NCI-H1092 treated with DMSO at 0.1 percent for 48 hours (cell line): ENCODE measurements at places on chromosomes 1 and 21.

DNA sequence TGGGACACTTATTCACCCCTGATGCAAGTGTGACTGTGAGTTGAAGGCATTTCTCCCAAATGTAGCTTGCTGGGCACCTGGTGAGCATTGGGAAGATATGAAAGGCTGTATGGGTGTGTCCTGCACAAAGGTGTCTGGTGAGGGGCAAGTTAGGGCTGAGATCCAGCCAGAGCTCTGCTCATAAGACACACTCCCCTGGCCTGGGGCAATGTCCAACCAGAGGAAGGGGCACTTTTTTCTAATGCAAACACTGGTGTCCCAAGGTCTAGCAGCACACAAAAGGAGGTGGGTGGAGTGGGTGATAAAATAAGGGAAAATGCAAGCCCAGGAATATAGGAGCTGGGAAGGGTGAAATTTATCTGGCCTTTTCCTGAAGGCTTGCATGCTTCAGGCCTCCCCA lies 57.0 kb upstream of the TRABD2B start:
- DNase-seq = no peak

- no peak for DNase-seq
Measured at GRCh38 chr1:31295874-31296485, 608 bp downstream of the SNRNP40 start.

- DNase-seq = no peak
Measured at GRCh38 chr1:11513681-11514080, 34.7 kb downstream of the DISP3 start.

DNA sequence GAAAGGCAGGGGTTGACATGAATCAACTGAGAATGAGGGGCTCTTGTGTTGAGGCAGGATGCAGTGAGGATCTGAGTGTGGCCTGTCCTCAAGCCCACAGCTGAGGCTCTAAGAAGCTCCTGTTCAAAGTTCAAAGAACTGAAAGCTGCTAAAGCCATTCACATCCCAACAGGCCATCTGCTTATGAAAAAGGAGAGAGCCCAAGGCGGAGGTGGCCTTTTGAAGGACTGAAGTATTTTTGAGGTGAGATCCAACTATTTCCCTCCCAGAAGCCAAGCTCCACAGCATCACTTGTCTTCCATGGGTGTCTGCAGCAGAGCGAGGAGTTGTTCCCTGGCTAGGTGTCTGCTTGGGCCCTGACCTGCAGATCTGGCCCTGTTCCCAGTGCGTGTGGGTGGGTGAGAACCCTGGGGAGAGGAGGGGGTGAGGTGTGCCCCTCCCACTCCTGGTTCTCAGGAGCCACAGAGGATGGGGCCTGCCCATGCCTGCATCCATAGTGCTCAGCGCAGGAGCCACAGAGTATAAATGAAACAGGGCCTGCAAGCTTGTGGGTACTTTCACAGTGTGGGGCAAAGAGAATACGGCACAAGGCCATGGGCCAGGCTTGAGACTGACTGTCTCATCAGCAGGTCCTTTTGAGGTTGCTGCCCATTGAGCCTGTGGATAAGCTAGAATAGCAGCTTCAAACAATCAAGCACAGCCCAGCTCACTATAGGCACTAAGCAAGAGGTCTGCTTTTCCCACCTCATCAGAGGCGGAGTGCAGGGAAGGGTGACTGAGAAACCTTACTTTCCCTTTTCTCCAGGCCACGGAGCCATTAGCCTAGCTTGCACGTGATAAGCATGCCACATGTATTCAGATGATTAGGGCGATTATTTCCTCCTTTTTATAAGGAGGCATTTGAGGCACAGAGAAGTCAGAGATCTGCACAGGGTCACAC lies 15.7 kb downstream of the REG4 start:
- DNase-seq = no peak

DNA sequence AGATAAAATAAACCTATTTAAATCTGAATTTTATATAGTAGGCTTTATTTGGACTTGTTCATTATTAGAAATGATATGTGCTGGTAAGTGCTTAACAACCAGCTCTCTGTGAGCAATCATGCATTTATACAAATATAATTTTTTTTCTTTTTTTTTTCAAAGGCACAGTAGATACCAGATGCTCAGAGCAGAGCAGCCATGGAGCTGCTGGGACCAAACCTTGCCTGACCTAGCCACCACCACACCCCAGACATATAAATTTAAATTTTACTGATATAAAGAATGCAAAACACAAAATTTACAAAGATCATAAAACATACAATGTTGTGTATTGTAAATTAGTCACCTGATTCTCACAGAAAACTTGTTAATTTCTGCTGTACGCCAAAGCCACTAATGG lies 290.6 kb downstream of the SDCCAG8 start:
- DNase-seq = no peak

- no peak for DNase-seq
Measured at GRCh38 chr1:234582681-234583301, 27.2 kb downstream of the IRF2BP2 start.

DNA sequence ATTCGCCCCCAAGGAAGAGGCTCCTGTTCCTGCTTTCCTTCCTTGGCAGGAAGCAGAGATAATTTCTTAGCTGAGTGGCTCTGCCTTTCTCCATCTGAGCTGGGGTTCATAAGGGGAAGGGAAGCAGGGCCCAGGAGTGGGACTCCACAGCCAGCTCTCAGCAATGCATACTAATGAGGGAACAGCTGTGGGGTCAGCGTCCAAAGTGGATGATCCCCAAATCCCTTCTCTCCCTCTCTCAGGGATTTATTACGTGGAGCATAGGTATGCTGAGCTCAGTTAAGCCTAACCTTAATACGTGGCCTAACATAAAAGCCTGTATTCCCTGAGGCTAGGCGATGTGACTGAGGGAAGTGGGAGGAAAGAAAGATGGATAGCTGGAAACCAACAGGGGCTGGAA lies 87.3 kb upstream of the CTTNBP2NL start:
- no peak for DNase-seq
